ENCODE measurements at places on chromosomes 13 and 19. TPM values are rescaled to one million over a fixed set of nuclear protein-coding genes. Genes with fewer than 3 reads are reported as not detected.
A peak's percentile ranks its signal among the peaks of the same experiment; 100 is the strongest.

Gene DCT
- 0.88 TPM for total RNA-seq

GRCh38 chr19:14106840-14107239 is 10.7 kb downstream of the PRKACA start:
- no peaks in the 10 kb centered on the region for H3K27me3 ChIP-seq
- H3K27ac ChIP-seq = peak overlapping the region; percentile 46
- H3K4me3 ChIP-seq = no peak overlapping the region
- no peaks in the 10 kb centered on the region for H3K4me1 ChIP-seq

Gene C13orf42
- total RNA-seq = not detected

- no peaks in the 10 kb centered on the region for H3K36me3 ChIP-seq
- no peak overlapping the region for H3K4me3 ChIP-seq
- H3K4me1 ChIP-seq = no peaks in the 10 kb centered on the region
- DNase-seq = no peak
- no peaks in the 10 kb centered on the region for H3K27me3 ChIP-seq
Observed at GRCh38 chr13:94123557-94123956, 355.9 kb downstream of the DCT start.

Gene CD177
- 0.24 TPM for total RNA-seq

Gene ZNF766
- total RNA-seq = 21.0 TPM

- H3K4me3 ChIP-seq = no peak overlapping the region
- no peak for DNase-seq
- no peaks in the 10 kb centered on the region for H3K36me3 ChIP-seq
- no peaks in the 10 kb centered on the region for H3K4me1 ChIP-seq
- no peak overlapping the region for H3K27ac ChIP-seq
- H3K27me3 ChIP-seq = no peaks in the 10 kb centered on the region
Observed at GRCh38 chr19:35162471-35163326, 8.2 kb downstream of the FXYD5 start.

Gene DMRTC2
- total RNA-seq = not detected
